Thymus (tissue), 14 donors: ENCODE measurements at places on chromosomes 7 and 10. TPM values are rescaled to one million over a fixed set of nuclear protein-coding genes. Genes with fewer than 3 reads are reported as not detected.

DNA sequence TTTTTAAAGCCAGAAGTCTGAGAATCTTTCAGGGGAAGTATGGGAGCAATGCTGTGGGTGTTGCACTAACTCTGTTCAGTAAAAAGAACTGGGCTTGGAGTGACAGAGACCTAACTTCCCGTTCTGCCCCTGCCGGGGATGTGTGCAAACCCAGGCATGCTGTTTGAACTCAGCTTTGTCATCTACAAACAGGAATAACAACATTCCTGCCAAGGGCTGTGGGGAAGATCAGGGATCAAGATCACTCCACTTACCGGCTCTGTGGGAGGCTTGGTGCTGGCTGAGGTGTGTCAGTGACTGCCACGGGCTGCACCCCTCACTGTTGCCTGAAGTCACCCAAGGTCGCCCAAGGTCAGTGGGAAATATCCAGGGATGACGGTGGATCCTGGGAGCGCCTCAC lies 23.1 kb upstream of the DRGX start:
- H3K4me1 ChIP-seq: no peaks in the 10 kb centered on the region
- no peaks in the 10 kb centered on the region for H3K36me3 ChIP-seq
- no peak overlapping the region for H3K27ac ChIP-seq
- no peak overlapping the region for H3K4me3 ChIP-seq

- H3K36me3 ChIP-seq: no peaks in the 10 kb centered on the region
- no peaks in the 10 kb centered on the region for H3K4me1 ChIP-seq
- no peaks in the 10 kb centered on the region for H3K27me3 ChIP-seq
- no peak overlapping the region for H3K4me3 ChIP-seq
- no peak for DNase-seq
These were observed 886.4 kb downstream of the DNAJB9 start for GRCh38 chr7:109456116-109456515.

- no peak overlapping the region for H3K27ac ChIP-seq
- no peak for DNase-seq
- H3K4me1 ChIP-seq: no peaks in the 10 kb centered on the region
These were observed 71.7 kb downstream of the TEX36 start for GRCh38 chr10:125611216-125611615.

- no peaks in the 10 kb centered on the region for H3K27me3 ChIP-seq
- H3K27ac ChIP-seq: no peak overlapping the region
- no peaks in the 10 kb centered on the region for H3K4me1 ChIP-seq
- no peaks in the 10 kb centered on the region for H3K36me3 ChIP-seq
These were observed 8.5 kb upstream of the SFR1 start for GRCh38 chr10:104113376-104113956.

The SLC26A3 gene
- 0.11 TPM for polyA plus RNA-seq

The LIPF gene
- polyA plus RNA-seq: 1.0 TPM
